ENCODE measurements at places on chromosomes 1 and 21.

- no peak for DNase-seq
Observed at GRCh38 chr1:165564561-165564960, 20.8 kb downstream of the LRRC52 start.

GRCh38 chr1:13828454-13829151 lies 128.6 kb downstream of the PRDM2 start:
- DNase-seq, result no peak

DNA sequence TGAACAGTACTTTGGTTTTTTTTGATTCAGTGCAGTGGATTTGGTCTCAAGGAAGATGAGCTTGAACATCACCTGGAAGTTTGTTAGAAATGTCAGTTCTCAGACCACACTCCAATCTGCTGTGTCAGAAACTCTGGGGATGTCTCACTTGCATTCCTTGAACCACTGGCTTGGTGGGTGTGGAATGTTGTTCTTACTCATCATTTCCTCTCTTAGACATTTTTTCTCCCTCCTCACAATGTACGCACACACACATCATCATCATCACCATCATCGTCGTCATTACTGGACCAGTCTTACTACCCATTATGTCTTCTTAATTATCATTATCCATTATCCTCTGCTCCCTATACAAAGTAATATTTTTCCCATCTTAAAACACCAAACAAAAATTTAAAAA lies 91.9 kb upstream of the KCNK2 start:
- no peak for DNase-seq

GRCh38 chr1:62841587-62842169 lies 57.7 kb downstream of the ATG4C start:
- DNase-seq, result no peak

GRCh38 chr1:159951551-159951950 lies 2.5 kb downstream of the SLAMF9 start:
- DNase-seq, result no peak

DNA sequence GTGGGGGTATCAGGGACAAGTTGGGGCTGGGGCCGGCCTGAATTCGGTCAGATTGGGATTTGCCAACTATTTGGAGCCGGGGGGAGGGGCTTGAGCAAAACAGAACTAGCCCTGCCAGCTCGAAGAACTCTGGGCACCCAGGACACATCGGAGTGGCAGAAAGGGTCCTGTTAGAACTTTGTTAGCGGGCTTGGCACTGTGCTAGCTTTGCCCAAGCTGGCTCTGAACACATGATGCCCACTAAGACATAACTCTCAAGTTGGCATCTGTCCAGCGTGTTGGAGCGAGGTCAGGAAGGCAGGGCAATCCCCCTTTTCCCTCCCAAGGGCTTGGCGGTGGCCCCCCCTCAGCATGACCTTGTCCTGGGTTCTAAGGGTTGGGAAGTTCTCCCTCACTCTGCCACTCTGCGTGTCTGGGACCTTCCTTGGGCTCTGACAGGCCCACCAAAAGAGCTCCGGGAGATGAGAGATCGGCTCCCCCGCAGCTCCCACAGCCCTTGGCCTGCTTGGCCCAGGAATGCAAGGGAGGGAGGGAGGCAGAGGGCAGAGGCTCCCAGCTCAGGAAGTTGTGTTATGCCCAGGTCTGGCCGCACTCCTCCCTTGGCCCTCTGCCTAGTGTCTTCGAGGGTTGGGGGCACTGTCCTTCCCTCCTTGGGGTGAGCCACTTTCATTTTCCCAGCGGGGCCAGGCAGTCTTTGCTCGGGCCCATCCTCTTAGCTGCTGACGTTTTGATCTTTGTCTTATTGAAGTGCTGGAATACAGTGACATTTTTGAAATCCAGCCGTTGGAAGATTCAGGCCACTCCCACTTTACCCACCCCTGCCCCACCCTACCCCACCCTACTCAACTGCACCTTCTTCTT lies 1.2 kb downstream of the LMNA start:
- no peak for DNase-seq

DNA sequence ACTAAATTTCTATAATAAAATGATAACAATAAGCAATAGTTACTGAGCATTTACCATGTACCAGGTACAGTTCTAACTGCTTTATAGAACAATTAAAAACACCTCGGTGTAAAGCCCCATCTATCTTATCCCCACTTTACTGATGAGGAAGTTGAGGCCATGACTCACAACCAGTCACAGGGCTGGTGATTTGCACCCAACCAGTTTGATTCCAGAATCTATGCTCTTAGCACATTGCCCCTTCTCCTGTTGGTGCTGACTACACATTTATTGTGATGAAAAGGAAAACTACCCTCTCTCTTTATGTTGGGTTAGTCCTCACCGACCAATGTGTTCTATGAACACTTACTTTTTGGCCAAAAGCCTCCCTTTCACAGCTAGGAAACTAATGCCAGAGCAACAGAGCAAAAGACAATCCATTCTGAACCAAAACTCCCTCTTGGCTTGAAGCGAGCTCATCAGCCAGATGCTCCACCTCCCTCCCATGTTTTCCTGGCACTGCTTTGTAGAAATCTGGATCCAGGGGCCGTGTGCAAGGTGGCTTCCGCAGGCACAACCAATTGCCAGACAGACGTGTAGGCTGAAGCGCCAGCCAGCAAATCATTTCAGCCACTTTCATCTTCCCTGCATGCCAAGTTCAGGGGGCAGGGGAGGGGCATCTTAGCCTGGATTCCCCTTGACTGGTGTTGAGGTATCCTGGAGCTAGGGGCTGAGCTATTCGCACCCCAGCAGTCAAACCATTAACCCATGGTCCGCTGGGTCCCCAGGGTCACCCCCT lies 32.0 kb upstream of the SLC30A1 start:
- no peak for DNase-seq

DNA sequence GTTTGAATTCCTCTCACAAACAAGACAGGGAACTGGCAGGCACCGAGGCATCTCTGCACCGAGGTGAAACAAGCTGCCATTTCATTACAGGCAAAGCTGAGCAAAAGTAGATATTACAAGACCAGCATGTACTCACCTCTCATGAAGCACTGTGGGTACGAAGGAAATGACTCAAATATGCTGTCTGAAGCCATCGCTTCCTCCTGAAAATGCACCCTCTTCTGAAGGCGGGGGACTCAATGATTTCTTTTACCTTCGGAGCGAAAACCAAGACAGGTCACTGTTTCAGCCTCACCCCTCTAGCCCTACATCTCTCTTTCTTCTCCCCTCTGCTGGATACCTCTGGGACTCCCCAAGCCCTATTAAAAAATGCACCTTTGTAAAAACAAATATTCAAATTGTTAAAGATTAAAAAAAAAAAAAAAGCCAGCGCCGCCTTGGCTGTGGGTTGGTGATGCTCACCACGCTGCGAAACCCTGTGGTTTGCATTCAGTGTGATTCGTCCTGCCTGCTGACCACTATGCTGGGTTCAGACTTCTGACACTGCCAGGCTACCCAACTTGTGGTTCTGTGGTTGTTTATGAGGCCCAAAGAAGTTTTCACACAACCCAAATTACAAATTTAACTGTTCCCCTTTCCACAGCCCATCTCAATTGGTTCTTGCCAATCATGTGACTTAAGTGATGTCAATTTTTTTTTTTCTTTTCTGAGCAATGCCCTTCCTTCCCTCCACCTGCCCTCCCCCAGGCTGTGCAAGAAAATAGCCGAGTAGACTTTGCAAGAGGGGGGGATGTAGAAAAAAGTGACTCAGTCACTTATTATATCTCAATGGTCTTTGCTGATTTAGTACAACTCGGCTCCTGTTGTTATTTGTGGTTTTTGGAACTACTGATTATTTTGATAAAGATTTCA lies at the start of gene RUNX1:
TSS of gene RUNX1 (minus strand) at position 597 of the 912 bp plus-strand sequence.
- peak; percentile 55 for DNase-seq

- DNase-seq, result peak; percentile 49
Observed at GRCh38 chr1:24688621-24689195, 45.6 kb downstream of the SRRM1 start.

DNA sequence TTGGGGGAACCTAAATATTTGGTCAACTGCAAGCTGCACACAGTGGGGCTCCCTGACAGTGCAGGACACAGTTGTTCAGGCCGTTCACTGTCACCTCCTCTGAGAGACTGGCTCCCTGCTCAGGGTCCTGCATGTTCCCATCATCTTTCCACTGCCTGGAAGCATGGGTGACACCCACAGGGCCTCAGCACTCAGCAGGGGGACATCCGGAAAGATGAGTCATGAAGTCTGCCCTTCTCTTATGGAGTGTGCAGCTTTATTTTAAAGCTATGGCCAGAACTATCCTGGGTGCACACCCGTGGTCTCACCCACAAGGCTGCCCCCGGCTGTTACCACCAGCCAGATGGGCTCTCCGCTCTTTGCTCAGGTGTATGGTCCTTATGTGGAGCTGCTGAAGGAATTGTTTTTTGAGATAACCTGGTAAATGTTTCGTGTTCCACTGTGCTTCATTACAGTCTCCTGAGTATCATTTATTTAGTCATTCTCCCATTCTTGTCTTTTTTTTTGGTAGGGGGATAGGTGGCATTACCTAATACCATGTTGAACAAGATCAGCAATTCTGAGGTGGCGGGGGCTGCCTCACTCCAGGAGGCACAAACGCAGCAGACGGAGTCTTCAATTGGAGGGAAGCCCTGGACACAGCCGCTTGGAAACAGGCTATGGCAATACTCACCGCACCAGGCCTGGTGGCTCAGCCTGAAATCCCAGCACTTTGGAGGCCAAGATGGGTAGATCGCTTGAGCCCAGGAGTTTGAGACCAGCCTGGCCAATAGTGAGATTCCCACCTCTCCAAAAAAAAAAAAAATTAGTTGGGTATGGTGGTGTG lies 14.3 kb downstream of the TRIM11 start:
- no peak for DNase-seq

DNA sequence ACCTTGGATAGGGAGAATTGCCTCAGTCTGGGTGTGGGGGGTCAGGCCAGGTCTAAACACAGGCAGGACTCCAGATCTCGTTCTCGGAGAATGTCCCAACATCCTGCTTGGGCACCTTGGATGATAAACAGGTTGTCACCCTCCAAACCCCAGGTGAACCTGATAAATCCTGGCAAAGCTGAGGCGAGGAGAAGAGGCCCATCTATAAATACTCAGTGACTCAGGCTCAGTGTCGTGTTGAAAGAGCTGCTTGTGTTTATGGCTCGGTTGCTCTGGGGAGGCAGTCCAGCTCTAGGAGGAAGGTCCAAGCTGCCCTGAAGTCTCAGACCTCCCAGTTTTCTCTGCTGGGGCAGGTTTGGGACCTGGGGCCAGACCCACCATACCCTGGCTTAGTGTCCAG lies 15.8 kb upstream of the TRIM63 start:
- DNase-seq, result no peak

DNA sequence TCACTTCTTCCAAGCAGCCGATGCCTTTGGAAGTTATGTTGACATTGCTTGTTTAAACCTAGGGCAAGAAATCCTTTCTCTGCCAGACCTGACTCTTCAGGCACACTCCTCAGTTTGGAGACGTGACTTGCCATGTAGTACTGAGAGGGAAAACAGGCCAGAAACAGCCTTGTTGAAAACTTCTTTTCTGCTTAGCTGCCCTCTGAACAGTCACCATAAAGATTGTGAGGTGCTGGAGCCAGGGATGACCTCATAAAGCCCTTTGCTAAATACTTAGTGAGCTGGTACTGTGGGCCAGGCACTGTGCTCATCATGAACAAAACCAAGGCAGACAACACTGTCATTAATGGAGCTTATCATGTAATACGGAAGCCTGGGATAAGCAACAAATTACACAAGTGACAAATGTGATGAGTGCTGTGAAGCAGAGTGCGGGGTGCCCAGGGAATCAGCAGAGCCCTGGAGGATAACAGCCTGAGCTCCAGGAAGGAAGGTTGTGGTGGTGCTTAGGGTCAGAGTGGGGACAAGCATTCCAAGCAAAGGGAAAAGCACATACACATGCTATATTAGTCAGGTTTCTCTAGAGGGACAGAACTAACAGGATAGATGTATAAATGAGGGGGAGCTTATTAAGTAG lies 42.4 kb downstream of the MTARC1 start:
- no peak for DNase-seq

- no peak for DNase-seq
Observed at GRCh38 chr1:85581802-85582686, 1.5 kb downstream of the CCN1 start.

- DNase-seq, result no peak
Observed at GRCh38 chr1:112935461-112936111, 20.4 kb downstream of the SLC16A1 start.

GRCh38 chr1:7590426-7590790 lies 180.7 kb upstream of the VAMP3 start:
- DNase-seq, result no peak

DNA sequence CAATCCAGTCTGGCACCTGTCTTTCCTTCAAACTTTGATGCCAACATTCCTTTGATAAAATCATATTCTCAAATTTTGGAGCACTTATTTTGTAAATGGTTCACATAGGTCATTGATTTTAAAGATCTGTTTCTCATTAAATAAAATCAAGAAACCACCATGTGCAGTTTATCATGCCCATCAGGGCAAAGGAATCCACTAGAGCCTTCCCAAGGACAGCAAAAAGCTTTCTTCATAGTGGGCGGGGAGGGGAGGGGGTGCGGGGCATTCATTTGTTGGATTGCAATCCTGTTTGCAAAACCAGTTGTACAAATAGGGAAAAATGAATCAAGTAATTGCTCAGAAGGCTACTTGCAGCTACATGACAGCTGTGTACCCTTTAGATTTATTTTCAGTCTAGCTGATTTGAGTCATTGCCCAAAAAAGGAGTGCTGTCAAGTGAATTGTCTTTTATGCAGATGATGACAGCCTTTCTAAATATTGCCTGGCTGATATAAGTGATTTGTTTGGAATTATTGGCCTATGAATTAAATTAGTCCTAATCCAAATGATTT lies 23.0 kb downstream of the LRRC8B start:
- DNase-seq, result no peak

DNA sequence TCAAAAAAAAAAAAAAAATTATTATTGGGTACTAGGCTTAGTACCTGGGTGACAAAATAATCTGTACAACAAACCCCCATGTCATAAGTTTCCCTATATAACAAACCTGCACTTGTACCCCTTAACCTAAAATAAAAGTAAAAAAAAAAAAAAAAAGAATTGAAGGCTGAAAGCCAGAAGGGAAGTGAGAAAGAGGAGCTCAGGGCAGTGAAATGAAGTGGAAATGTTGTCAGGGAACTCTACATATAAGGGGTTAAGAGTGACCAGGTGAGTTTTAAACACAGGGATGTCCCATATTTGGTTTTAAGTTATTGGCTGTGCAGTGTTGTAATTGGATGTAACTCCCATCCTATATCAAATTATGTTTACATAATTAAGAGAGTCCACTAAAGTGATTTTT lies 85.7 kb upstream of the ABCD3 start:
- no peak for DNase-seq

GRCh38 chr1:99599678-99600175 lies 46.2 kb upstream of the PALMD start:
- DNase-seq, result no peak
